ENCODE measurements at places on chromosomes 12 and 14.

DNA sequence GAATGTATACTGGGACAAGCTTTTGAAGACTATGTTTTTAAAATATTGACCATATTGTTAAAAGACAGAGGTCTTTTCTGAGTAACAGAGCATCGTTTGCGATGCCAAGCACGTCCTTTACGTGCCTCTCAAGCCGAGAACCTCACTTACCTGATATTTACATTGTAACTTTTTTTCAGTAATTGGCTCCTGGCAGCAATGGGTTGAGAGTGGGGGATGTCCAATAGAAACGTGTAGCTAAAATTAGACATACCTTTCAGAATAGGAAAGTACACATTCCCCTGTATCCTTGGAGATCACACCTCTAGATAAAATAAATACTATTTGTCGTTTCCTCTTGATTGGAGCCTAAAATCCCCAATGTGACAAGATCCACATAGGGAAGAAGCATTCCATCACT is 222.2 kb upstream of the RGS6 start:
- no peak for DNase-seq

DNA sequence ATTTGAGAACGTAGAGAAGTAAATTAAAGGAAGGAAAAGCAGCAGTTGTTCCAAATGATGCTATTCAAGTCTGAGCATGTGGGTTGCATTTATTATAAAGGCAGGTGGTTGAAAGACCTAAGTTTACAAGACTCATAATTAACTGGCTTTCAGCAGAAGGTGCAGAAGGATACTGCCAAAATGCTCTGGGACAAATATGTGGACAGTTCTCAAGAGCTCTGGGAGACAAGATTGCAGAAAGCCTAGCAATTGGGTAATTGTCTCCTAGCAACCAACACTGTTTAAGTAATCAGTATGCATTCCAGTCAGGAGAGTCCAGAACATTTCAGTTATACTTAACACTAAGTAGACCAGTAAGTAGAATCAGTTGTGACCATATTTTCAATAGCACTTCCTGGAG is 131.5 kb downstream of the GPR135 start:
- DNase-seq = peak; percentile 90

GRCh38 chr12:46831335-46832129 is 5.7 kb upstream of the SLC38A4 start:
- DNase-seq = no peak

GRCh38 chr14:64732066-64732465 is 27.8 kb downstream of the PLEKHG3 start:
- DNase-seq = no peak

- no peak for DNase-seq
Observed at GRCh38 chr14:88834883-88835431, 10.5 kb downstream of the TTC8 start.

- no peak for DNase-seq
Observed at GRCh38 chr12:127077262-127078045, 1189.5 kb upstream of the TMEM132C start.

DNA sequence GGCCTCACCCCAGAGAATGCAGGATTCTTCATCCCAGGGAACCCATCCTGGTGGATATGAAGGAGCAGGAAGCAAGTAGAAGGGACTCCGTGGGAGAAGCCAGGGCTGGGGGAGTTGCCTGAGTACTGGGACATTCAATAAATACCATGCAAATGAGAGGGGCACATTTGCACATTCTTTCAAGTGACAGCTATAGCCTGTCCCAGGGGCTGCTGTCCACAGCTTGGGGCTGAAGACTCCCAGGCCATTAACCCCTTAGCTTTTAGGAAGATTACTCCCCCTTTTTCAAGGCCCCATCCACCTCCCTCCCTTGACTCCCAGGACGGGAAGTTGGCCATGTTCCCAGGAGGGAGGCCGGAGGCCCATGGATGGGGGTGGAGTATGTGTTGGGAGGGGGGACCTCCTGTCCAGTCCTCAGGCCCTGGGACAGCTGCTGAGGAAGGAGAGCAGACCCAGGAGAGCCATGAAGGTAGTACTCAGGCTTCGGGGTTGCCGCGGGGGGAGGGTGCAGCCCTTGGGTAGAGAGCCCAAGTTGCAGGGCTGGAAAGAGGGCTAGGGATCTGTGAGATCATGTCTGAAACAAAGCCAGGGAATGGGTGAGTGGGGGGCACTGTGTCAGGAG is 974 bp upstream of the TNS2 start:
- DNase-seq = no peak

DNA sequence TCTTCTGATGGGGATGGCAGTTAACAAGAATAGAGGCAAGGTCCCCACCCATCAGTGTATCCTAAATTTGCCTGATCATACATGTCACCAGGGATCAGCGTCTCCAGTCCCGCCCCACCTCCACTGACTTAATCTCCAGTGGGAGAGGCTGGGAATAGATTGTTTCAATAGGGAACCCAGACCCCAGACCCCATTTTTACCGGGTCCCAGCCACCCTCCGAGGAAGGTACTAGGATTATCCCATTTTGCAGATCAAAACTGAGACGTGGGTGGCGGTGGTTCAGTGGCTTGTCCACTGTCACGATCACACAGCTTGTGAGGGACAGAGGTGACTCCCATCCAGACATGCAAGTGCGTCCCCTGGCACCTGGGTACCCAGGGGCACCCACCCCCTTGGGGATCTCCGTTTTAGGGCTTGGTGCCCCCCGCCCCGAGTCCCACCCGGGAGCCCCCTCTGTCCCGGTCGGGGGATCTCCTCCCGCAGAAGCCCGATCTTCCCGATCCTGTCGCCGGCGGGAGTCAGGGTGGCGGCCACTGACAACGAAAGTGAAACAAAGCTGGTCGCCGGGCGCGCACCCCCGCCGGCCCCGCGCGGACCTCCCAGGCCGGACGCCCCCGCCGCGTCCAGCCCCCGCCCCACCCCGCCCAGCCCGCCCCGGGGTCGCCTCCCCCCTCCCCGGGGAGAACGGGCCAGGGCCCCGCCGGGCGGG is 523 bp downstream of the WSB2 start:
- no peak for DNase-seq

- DNase-seq = no peak
Observed at GRCh38 chr12:4958697-4959375, 49.1 kb downstream of the KCNA1 start.

- no peak for DNase-seq
Observed at GRCh38 chr14:89537911-89538310, 120.9 kb upstream of the FOXN3 start.

- DNase-seq = no peak
Observed at GRCh38 chr12:95411466-95411865, 62.5 kb upstream of the METAP2 start.

DNA sequence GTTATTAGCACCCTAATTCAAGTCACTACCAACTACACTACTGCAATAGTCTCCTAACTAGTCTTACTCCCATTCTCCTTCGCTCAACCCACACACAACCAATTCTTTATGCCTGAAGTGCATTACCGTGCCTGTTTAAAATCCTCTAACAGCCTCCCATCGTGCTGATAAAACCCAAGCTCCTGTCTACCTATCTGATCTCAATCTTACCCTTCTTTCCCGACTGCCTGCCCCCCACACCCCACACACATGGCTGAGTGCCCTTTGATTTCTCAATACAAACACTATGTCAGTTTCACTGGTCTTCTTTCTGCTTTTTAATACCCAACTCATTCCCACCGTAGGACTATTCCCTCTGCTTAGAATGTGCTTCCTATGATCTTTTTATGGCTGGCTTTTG is 59.9 kb downstream of the SPPL3 start:
- no peak for DNase-seq

GRCh38 chr12:56886319-56886718 is 47.9 kb downstream of the SDR9C7 start:
- no peak for DNase-seq

DNA sequence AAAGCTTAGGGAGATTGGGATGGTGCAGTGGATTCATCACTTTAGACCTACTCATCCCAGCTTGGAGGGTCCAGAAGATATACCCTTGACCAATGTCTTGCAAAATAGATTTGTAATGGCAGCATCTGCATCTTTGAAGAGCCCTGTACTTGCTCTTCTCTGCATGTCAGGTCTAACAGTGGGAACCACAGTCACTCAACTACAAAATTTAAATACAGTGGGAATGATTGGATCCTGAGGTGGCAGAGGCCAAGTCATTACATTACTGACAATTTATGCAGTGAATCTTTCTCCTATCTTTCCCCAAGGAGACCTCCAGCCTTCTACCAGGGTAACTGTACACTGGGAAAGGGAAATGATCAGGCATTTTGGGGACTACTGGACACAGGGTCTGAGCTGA is 8.2 kb upstream of the RNASE9 start:
- no peak for DNase-seq

- no peak for DNase-seq
Observed at GRCh38 chr14:105060751-105061427, 4.3 kb downstream of the GPR132 start.

DNA sequence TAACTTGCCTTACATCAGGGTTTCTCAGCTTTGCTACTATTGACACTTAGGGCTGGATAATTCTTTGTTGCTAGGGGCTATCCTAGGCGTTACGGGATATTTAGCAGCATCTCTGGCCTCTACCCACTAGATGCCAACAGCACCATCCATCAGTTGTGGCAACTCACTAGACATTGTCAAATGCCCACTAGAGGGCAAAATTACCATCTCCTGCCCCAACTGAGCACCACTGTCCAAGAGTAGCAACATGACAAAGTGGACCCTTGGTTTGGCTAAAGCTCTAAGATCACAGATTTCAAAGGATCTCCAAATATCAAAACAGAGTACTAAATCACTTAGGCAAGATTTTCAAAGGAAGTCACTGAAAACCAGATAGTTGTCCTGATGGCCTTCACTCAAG is 251.7 kb upstream of the TBX3 start:
- DNase-seq = no peak

- no peak for DNase-seq
Observed at GRCh38 chr12:45553204-45553603, 176.3 kb upstream of the ARID2 start.

DNA sequence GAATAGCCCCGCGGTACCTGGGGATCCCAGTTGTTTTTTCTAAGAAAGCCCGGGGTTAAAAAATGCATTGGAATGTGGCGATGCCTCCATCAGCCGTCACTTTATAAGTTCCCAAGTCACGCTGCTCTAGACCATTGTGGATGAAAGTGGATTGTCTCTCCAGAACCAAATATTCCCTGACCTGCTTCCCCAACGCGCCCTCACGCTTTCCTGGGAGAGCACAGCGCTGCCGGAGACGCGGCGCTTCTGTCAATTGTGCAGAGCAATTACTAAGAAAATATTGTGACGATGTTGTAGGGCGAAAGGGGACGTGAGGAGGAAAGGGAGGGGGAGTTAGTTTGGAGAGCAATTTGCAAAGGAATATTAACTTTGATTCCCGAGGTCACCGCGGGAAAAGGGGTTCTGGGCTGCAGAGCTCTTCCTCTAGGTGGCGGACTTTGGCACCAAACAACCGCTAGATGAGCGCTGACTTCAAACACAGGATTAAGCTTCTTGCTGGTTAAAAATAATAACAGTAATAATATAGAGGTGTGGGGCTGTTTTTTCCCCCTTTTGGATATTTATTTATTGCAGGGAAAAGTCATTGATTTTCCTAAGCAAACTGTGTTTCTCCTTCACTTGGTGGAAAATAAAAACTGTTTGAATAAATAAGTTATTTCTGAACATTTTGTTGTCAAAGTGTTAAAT is 9.6 kb upstream of the FOXG1 start:
- no peak for DNase-seq

GRCh38 chr14:67420102-67420739 is 8.3 kb upstream of the PLEK2 start:
- no peak for DNase-seq

DNA sequence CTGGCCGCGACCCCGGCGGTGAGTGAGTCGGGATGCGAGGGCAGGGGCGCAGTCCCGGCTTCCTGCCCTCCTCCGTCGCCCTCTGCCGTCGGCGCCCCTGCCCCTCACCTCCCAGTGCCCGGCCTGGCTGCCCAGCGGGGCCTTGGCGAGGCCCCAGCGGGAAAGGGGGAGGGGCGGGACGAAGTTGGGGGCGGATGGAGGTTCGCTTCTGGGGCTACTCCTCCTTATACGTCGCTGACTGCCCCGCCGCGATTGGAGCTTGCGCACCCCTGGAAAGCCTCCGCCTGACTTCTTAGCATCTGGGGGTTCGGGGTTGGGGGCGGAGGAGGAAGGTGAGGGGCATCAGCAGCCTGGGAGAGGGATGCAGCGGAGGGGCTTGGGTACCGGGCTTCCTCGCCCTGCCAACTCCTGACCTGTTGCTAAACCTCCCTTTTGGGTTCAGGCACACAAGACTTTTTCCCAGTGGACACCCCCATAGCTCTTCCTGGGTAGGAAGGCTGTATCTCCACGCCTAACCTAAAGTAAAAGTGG is 406 bp downstream of the TMEM263 start:
- DNase-seq = no peak

DNA sequence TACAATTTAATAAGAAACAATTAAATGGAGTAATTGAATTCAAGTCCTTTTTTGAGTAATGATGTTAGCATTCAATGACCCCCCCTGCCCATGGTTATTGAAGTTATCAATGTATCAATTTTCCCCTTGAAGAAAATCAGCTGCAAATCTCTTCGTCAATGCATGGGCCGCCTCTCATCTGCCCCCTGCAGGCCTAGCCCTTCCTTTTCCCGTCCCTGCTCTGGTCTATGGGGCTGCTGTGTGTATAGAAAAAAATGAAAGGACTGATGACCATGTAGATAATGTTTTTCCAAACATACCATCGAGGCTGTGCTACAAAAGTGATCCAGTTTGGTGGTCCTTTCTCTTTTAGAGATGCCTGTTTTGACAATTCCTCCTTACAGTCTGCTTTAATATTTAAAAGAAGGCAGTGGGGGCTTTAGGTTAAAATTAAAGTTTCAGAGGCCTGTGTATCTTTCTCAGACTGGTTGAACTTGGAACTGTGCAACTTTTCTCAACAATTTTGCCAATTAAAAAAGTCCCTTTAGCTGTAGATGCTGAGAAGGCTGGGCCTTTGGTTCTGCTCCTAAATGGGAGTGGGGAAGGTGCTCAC is 98.4 kb downstream of the APAF1 start:
- no peak for DNase-seq

DNA sequence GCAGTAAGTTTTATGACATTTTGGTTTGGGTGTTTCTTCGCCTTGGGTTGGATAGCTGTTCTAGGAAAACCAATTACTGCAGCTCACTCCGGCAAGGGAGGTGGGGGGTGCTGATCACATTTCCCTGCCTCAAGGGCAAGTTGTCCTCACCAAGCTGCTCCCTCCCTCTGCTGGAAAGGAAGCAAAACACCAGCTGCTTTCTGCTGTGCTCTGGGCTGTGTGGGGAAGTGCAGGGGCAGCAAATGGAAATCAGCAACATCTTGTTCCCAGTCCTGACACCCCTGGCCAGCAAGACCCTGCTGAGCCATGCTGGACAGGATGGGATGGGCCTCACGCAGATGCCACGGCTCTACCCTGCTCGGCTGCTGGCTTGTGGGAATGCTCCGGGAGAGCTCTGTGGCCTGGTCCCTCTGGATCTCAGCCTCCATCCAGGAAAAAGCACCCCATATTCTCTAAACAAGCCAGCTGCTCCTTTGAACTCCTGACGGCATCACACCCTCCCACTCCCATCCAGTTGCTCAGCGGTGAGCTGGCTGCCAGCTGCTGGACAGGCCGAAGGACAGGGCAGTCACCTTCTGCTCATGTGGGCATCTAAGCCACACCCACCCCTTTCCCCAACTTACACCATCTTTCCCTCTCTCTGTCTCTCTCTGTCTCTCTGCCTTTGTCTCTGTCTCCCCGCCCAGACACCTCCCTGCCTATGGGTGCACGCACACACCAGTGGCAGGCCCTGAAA is 52.4 kb upstream of the EIF5 start:
- no peak for DNase-seq

GRCh38 chr14:92492258-92492657 is 21.3 kb upstream of the RIN3 start:
- no peak for DNase-seq

- DNase-seq = no peak
Observed at GRCh38 chr14:70886421-70887206, 20.6 kb upstream of the PCNX1 start.

Data from retinal pigment epithelial cell (primary cell).